ENCODE measurements at places on chromosomes 12 and 14. TPM values are rescaled to one million over a fixed set of nuclear protein-coding genes. Genes with fewer than 3 reads are reported as not detected.

CPNE6 gene
- total RNA-seq, result not detected

AQP5 gene
- not detected for total RNA-seq

DNA sequence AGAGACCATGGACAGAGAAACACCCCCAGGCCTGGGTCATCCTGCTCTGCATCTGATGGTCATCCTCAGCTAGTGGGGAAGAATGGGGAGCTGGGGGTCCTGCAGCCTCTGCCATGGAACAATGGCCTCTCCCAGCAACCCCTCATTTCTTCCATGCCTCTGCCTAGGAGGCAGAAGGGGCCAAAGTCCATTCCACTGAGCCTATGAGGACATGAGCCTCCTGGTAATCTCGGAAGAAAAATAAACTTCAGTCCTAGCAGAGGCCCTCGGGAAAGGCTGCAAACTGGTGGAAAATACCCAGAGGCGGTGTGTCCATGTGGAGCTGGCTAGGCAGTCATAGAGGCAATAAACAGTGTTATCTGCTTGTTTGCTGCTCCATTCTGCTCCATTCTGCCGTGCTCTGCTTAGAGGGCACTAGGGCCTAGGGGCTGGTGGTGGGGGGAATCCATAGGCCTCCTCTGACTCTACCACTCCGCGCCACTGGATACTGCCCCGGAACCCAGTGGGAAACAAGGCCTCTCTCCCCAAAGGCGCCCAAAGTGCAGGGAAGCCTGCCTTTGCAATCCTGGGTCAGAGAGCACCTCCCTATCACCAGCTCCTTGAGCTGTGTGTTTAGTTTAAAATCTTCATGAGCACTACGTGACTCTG is 4.5 kb downstream of the PGF start:
- no peak for DNase-seq

- no peak for DNase-seq
Observed at GRCh38 chr14:55711175-55711811, 131.3 kb downstream of the KTN1 start.

DNA sequence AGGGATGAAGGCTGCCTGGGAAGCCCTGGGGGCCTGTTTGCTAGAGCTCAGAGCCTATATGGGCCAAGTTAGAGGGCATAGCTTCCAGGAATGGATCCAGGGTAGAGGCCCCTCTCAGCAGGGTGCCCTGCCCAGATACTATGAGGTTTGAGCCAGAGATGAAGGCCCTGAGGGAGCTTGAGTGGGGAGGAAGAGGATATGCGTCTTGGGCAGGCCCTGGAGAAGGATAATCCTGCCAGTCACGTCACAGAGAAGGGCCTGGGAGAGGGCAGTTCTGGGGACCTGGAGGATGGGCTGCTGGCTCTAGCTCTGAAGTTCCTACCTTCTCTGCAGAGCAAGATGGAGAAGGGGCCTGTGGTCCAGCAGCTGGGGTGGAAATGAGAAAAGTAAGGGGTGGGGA is 5.9 kb upstream of the CACNB3 start:
- DNase-seq, result no peak

- DNase-seq, result no peak
Observed at GRCh38 chr12:65306366-65307168, 28.1 kb downstream of the MSRB3 start.
